ENCODE measurements at places on chromosomes 11 and 22.
A peak's percentile ranks its signal among the peaks of the same experiment; 100 is the strongest.

GRCh38 chr11:75533896-75534258 lies 8.1 kb upstream of the GDPD5 start:
- H3K27ac ChIP-seq, result no peak overlapping the region
- no peaks in the 10 kb centered on the region for H3K36me3 ChIP-seq
- peaks cover 3% of the 10 kb centered on the region for H3K4me1 ChIP-seq
- DNase-seq, result no peak
- H3K27me3 ChIP-seq, result no peaks in the 10 kb centered on the region

GRCh38 chr11:19938866-19939265 lies 221.4 kb downstream of the DBX1 start:
- DNase-seq, result no peak
- no peaks in the 10 kb centered on the region for H3K27me3 ChIP-seq
- H3K4me1 ChIP-seq, result no peaks in the 10 kb centered on the region

DNA sequence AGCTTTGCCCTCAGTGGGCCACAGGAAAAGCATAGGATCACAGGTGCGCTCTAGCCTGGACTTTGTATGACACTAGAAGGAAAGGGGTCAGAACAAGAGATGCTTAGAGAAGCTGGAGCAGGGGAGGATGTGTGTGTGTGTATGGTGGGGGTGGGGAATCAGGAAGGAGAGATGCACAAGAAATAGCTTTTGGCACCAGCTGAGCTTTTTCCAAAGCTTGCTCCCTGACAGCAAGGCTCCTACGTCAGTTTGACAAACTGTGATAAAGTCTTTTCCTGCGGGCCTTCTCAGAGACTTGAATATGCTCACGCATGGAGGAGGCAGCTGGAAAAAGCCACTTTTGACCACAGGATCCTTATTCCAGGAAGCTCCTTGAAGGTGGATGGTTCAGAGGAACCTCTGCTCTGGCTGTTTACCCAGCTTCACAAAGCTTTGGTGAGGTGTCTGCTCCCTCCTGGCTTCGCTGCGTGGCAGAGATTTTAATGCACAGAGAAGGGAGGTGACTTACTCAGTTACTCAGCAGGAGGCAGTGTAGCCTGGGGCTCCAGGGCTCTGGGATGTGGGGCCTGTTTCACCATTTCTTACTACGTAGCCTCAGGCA lies 3.9 kb downstream of the CDC42EP1 start:
- H3K27me3 ChIP-seq, result no peaks in the 10 kb centered on the region
- peaks cover 13% of the 10 kb centered on the region for H3K36me3 ChIP-seq
- H3K4me3 ChIP-seq, result no peak overlapping the region
- peak overlapping the region; percentile 29 for H3K27ac ChIP-seq
- DNase-seq, result no peak

GRCh38 chr22:46105494-46106278 lies 44.6 kb upstream of the PPARA start:
- H3K27ac ChIP-seq, result no peak overlapping the region
- H3K27me3 ChIP-seq, result no peaks in the 10 kb centered on the region
- H3K4me3 ChIP-seq, result no peak overlapping the region
- no peaks in the 10 kb centered on the region for H3K4me1 ChIP-seq

DNA sequence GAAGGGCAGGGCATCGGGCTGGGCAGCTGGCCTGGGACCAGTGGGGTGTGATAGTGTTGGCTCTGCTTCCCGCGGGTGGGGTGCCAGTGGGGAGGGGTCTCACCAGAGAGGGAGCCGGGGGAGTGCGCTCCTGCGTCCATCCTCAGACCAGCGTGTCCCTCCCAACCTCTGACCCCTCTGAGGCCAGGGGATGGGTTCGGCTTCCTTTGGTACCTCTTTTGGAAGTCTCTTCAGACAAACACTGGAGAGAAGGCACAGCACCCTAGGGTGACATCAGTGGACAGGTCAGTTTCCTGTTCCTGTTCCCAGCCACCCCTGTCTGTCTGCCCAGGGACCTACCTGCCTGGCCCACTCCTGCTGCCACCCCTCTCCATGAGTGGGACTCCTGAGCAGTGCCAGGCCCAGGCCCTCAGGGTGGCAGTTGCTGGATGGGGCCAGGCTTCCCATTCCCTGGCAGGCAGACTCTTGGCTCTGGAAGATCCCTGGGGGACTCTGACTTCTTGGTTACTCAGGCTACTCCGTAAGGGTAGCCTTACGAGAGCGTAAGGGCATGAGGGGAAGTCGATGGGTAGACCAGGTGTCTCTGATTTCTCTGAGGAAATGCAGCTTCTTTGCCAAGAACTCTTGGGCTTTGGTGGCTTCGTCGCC lies 2.6 kb downstream of the TAGLN start:
- H3K4me1 ChIP-seq, result peaks cover 14% of the 10 kb centered on the region
- peak; percentile 31 for DNase-seq
- H3K4me3 ChIP-seq, result no peak overlapping the region
- H3K27ac ChIP-seq, result no peak overlapping the region
- H3K36me3 ChIP-seq, result peaks cover 2% of the 10 kb centered on the region
- no peaks in the 10 kb centered on the region for H3K27me3 ChIP-seq

GRCh38 chr11:72451831-72452376 lies 17.6 kb upstream of the CLPB start:
- no peak overlapping the region for H3K27ac ChIP-seq
- H3K4me1 ChIP-seq, result no peaks in the 10 kb centered on the region

DNA sequence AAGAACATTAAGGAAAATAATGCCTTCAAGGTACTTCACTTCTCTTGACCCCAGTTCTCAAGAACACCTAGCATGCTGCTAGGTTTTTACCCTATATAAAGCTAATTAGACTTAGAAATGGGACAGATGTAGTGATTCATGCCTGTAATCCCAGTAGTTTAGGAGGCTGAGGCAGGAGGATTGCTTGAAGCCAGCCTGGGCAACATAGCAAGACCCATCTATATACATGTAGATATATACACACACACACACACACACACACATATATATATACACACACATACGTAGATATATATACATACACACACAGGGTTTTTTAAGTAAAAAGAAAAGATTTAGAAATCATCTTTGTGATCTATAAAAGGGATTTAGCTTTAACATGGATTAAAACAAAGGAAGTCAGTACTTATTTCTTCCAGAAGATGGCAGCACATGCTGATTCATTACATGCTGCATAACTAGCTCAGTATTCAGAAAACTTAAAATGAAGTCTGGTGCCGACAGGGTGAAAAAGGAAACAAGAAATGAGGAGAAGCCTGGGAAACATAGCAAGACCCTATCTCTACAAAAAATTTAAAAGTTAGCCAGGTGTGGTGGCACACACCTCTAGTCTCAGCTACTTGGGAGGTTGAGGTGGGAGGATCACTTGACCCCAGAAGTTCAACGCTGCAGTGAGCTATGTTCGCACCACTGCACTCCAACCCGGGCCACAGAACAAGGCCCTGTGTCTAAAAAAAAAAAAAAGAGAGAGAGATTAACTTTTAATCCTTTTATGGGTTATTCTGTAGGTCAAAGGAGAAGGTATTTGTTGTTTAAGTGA lies 28.5 kb upstream of the RBX1 start:
- no peak overlapping the region for H3K27ac ChIP-seq
- peak; percentile 43 for DNase-seq
- H3K27me3 ChIP-seq, result no peaks in the 10 kb centered on the region
- H3K36me3 ChIP-seq, result no peaks in the 10 kb centered on the region

DNA sequence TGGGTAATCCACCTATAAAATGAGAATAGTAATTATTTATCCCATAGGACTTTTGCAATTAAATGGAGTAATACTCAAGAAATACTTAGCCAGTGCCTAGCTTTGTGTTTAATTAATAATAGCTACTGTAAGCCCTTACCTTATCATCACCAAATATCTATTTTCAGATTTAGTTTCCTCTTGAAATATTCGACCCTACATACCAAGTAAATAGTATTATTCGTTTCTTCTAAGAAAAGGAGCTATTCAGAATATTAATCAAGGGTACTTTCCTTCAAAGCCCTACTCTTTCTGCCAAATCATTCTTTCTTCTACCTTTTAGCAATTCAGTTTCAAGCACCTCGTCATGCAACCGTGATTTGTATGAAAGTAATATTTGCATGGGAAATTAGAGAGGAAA lies 6.7 kb downstream of the FBXO3 start:
- no peaks in the 10 kb centered on the region for H3K27me3 ChIP-seq
- no peak overlapping the region for H3K27ac ChIP-seq
- DNase-seq, result no peak
- H3K4me1 ChIP-seq, result no peaks in the 10 kb centered on the region

DNA sequence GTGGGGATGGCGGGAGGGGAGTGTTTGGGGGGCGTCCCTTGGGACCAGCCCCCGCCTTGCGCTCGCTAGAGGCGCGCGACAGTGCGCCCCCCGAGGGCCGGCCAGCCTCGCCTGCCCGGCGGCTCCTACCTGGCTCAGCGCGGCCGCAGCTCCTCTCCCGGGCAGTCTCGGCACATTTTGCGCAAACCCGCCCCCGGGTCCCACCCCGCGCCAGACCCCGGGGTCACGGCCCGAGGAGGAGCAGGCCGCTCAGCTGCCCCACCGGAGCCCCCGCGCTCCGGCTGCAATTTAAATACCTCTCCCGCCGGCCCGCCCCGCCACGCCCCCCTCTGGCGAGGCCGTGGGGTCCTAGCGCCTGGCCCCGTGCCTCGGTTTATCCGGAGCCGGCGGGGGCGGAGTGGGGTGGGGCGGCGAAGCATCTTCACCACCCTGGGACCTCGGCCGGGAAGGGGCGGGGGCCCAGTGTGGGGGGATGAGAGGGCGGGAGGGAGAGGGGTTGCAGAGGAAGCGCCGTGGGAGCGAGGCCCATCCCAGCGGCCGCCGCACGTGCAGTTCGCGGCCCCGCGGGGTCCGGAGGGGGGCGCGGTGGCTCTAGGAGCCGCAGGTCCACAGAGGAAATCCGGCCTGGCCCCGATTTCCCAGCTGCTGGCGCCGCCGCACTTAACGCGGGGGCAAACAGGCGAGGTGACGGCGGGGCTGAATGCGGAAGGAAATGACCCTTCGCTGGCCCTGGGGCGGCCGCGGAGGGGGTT lies at the start of gene LRRC32:
TSS of gene LRRC32 (minus strand) at position 263 of the 752 bp plus-strand sequence. CDS start 4,793 bp downstream, outside the sequence.
- H3K36me3 ChIP-seq, result no peaks in the 10 kb centered on the region
- peak; percentile 43 for DNase-seq
- no peak within 1 kb of the TSS for H3K27ac ChIP-seq
- H3K4me1 ChIP-seq, result no peaks in the 10 kb centered on the region
- no peaks in the 10 kb centered on the region for H3K27me3 ChIP-seq
- peak within 1 kb of the TSS; percentile 14 for H3K4me3 ChIP-seq

DNA sequence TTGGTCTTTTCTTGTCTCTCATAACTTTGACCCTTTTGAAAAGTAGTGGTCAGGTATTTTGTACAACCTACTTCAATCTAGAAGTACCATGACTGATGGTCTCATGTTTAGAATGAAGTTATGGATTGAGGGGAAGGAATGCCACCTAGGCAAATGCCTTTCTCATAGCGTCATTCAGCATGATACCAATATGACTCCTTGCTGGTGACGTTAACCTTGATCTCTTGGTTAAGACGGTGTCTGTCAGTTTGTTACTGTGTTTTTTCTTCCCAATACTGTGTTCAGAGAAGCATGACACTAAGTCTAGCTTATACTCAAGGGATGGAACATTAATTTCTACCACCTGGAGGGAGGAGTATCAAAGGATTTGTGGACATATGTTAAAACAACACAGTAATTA lies 130.9 kb downstream of the KIF18A start:
- no peaks in the 10 kb centered on the region for H3K36me3 ChIP-seq
- peak; percentile 7 for DNase-seq
- no peaks in the 10 kb centered on the region for H3K4me1 ChIP-seq
- H3K27ac ChIP-seq, result no peak overlapping the region

DNA sequence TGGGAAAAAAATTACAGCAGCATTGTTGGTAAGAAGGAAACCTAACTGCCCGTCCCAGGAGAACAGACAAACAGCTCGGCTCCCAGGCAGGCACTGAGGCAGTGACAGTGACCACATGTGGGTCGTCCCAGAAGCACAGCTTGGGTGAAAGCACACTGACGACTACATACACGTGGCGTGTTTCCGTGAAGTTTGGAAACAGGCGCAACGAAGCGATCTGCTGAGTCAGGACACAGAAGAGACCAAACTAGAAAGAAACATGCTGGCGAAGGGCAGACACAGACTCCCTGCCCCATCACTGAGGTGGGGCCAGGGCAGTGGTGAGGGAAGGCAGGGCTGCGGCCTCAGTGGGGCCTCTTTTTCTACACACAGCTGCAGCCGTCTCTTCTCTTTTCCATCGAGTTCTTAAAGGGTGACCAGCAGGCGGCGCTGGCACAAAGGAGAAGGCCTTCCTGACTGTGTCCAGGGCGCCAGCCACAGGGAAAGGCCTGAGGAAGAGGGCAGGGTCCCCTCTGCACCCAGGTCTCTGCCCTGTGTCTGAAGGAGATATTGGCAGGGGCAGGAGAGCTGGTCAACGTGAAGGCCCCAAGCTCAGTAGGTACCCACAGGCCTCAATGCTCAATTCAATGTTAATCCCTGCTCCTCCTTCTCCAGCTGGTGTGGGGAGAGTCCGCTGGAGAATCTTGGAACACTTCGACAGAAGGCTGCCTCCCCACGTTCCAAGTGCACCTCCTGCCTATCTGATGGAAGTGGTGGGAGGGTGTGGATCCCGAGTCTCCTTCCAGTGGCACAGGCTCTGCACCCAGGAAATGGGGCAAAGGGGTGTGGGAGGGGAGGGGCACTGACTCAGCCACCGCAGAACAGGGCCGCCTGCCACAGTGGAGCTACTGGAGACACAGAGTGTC lies 19.9 kb downstream of the CARS1 start:
- H3K27ac ChIP-seq, result no peak overlapping the region
- DNase-seq, result peak; percentile 87
- no peaks in the 10 kb centered on the region for H3K4me1 ChIP-seq
- H3K4me3 ChIP-seq, result no peak overlapping the region
- H3K36me3 ChIP-seq, result peaks cover 28% of the 10 kb centered on the region
- H3K27me3 ChIP-seq, result no peaks in the 10 kb centered on the region

- no peaks in the 10 kb centered on the region for H3K4me1 ChIP-seq
- H3K4me3 ChIP-seq, result no peak overlapping the region
- no peaks in the 10 kb centered on the region for H3K27me3 ChIP-seq
- no peaks in the 10 kb centered on the region for H3K36me3 ChIP-seq
- no peak overlapping the region for H3K27ac ChIP-seq
Observed at GRCh38 chr11:42552786-42553185, 759.0 kb upstream of the API5 start.

GRCh38 chr22:29693671-29694070 lies 26.1 kb upstream of the CABP7 start:
- H3K4me3 ChIP-seq, result no peak overlapping the region
- no peaks in the 10 kb centered on the region for H3K27me3 ChIP-seq
- H3K27ac ChIP-seq, result no peak overlapping the region
- DNase-seq, result no peak
- no peaks in the 10 kb centered on the region for H3K36me3 ChIP-seq

Data from mesendoderm (in vitro differentiated cells).